ENCODE measurements at places on chromosomes 7 and 10. TPM values are rescaled to one million over a fixed set of nuclear protein-coding genes. Genes with fewer than 3 reads are reported as not detected.

Gene MYOF
- 45.8 TPM for total RNA-seq

Gene LLCFC1
- total RNA-seq: not detected

Gene IMPDH1
- 28.5 TPM for total RNA-seq

Gene ZNF789
- total RNA-seq: 16.5 TPM

Gene EPO
- total RNA-seq: 0.28 TPM

Gene CDNF
- total RNA-seq: 0.50 TPM

Gene PAPOLB
- total RNA-seq: 0.94 TPM
